Activated CD8-positive, alpha-beta memory T cell treated with anti-CD3 and anti-CD28 coated beads, Interleukin-2, amount 50 U/mL, for 4 hours (primary cell): ENCODE measurements at places on chromosomes 4 and X.

GRCh38 chrX:121308276-121308805 lies 260.9 kb downstream of the GLUD2 start:
- DNase-seq: no peak

DNA sequence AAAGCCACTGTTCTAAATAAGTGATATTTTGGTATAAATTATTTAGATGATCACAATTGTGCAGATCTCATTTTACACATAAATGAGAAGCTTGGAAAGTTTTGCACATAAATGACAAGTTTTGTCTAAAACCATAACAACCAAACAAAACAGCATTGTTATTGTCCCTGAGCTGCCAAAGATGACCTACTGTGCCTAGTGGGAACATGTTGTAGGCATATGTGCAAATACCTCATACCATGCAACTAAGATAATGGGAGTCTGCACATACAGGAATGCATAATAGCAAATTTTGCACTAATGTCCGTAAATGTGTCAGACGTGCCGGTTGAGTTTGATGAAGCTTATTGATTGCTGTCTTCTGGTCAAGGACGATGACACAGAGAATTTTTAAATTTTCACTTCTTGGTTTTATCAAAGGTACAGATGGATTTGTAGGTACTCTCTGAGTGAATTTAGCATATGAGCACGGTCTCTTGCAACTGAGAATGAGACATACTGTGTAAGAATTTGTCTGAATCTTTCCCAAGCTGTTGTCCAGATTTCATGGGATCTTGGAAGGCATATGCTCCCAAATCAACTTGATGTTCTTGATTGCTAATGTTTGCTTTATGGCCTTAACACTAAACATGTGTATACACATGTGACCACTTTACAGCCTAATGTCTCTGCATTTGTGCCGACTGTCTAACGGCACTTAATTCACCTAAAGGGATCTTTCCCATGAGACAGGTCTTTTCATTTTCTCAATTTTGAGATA lies 1133.5 kb downstream of the FAT4 start:
- DNase-seq: no peak

DNA sequence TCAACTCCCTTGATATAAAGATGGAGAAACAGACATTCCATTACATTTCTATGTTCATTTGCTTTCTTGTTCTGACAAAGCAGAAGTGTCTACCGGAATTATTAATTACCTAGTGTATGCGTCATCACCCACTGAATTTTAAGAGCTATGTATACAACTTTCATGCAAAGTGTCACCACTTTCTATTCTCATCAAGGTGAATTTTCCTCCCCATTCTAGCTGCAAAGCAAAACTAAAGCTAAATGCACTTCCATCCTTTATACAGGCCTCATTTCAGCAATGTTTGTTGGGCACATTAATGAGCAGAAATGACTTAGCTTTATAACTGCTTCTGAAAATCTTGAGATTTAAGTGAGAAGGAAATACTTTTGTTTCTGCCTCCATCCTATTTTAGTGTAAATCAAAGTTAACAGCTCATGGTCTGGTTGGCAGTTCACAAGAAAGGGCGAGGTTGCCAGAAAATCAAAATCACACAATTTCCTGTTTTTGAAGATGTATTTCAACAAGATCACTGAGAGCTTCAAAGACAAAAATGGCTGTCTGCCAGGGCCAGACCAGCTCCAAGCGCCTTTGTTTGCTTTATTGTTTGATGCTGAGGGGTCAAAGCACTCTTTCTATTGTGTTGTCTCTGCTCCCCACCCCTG lies 7.2 kb upstream of the FAM9C start:
- DNase-seq: no peak

- no peak for DNase-seq
Observed at GRCh38 chr4:35900286-35901243, 343.7 kb downstream of the ARAP2 start.

DNA sequence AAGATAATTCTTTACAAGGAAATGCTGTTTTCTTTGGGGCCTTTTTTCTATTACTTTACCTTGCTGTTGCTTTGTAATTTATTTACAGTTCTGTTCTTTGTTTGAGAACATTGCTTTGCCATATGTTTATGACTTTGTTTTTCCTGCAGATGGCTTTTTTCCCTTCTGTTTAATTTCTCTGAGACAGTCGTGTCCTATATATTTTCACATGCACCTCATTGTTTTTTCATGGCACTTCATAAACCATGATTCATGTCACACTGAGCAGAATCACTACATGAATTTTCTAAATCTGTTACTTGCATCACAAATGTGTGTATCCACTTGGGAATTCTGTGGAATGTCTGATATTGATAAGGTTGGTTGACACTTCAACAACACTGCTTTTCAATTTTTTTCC lies 33.0 kb upstream of the PNPLA4 start:
- DNase-seq: no peak

DNA sequence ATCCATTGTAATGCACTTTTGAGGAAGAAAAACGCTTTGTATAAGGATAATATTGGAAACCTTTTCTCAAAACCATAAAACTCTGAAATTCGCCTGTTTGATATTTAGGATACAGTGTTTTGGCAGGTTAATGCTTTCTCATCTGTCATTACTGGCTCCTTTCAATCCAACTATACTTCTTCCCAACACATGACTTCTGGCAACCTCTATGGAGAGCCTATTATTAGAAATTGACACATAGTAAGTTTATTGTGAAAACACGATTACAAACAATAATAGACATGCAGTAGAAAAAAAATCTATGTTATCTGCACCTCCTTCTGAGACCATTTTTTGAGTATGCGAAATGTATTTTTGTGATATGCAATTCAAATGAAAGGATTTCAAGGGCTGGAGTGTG lies 4.6 kb upstream of the KLHL34 start:
- DNase-seq: no peak

GRCh38 chr4:20248155-20248558 lies 3.5 kb upstream of the SLIT2 start:
- no peak for DNase-seq

GRCh38 chrX:63458981-63459380 lies 107.8 kb upstream of the SPIN4 start:
- no peak for DNase-seq

GRCh38 chr4:150849016-150849415 lies 166.1 kb downstream of the LRBA start:
- no peak for DNase-seq

GRCh38 chrX:39439906-39440798 lies 638.9 kb downstream of the MID1IP1 start:
- DNase-seq: no peak

GRCh38 chr4:174120446-174121295 lies 162.8 kb downstream of the FBXO8 start:
- DNase-seq: no peak

DNA sequence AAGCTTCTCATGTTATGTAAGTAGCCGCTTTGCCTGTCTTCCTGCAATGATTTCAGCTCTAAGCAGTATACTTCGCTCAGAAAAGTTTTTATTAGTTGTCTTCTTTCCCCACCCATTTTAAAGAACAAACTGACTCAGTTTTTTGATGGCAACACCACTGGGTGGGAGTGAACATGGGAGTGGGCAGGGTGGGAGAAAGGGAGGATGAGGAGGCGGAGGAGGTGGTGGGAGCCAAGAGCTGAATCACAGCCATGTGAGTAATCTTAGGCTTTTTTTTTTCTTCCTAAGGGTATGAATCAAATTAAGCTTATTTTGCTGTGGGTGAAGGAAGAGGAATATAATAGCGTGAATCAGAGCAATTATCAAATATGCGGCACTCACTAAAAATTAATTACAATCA lies 574.3 kb upstream of the DIPK2B start:
- peak; percentile 33 for DNase-seq

DNA sequence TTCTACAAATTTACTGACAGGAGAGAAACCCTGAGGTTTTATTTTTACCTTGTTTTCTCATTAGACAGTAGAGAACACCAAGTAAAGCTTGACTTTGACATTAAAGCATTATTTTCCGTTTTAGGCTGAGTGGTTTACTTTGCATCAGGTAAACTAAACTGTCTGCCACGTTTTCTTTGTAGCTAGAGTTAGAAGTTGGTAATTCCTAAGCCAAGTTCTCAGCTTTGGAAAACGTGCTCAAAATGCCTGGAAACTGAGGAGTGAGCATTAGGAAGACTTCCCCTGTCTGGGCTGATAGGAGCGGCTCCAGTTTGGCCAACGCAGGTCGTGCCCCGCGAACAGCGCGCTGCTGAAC lies 819 bp downstream of the PDLIM3 start:
- DNase-seq: no peak

DNA sequence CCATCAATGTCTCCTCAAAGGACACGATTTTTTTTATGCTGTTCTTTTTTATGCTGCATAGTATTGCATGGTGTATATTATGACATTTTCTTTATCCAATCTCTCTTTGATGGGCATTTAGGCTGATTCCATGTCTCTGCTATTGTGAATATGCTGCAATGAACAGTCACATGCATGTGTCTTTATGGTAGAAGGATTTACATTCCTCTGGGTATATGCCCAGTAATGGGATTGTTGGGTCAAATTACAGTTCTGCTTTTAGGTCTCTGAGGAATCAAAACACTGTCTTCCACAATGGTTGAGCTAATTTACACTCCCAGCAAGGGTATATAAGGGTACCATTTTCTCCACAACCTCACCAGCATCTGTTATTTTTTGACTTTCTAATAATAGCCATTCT lies 113.9 kb downstream of the GRIA3 start:
- DNase-seq: no peak

- no peak for DNase-seq
Observed at GRCh38 chr4:178480881-178481280, 1038.6 kb upstream of the AGA start.

DNA sequence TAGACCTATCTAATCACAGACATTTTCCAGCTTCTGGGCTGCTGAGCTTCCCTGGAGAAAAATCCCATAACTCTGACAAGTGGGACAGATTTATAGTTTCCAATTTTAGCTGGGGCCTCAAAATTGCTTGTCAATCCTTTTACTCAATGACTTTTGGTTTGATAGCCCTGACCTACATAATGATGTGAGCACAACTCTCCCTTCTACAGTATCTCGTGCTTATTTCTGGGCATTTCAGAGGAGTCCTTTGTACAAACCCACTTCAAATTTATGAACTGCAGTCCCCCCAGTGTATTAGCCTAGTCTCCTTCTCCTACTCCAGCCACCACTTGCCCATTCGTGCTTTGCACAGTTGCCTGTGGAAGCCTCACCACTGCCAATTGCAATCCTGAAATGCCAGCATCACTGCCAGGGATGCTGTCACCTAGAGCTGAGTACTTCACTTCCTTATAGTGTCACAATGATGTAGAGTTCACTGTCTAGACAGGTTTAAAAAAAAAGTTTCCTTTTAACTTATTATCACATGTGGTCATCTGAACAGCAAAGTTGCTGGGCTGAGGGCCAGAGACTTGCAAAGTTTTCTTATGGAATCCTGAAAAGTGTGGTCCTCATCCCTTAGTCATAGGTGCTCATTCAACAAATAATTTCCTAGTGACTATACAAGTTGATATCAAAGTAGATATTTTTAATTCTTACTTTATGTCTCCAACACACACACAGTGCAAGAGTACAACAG lies 21.2 kb downstream of the TRAM1L1 start:
- no peak for DNase-seq

- DNase-seq: no peak
Observed at GRCh38 chr4:87498446-87498900, 30.7 kb downstream of the SPARCL1 start.

DNA sequence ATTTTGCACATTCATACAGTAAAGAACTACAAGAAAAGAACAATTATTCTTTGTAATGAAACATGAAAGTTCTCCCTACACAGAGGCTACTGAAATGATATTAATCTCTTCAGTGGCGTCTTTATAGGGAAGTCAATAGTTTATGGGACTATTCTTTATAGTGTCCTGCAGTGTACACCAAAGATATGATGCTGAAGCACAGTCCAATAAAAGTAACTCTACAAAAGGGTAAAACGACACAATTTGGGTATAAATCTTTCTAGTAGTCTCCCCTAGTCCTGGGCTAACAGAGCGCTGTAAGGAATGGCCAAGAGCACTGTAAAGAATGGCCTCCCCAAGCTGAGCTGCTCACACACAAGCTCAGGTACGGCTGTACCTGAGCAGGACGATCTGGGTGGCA lies 101.1 kb upstream of the FUNDC1 start:
- no peak for DNase-seq

GRCh38 chr4:122798101-122798500 lies 28.5 kb upstream of the FGF2 start:
- no peak for DNase-seq

DNA sequence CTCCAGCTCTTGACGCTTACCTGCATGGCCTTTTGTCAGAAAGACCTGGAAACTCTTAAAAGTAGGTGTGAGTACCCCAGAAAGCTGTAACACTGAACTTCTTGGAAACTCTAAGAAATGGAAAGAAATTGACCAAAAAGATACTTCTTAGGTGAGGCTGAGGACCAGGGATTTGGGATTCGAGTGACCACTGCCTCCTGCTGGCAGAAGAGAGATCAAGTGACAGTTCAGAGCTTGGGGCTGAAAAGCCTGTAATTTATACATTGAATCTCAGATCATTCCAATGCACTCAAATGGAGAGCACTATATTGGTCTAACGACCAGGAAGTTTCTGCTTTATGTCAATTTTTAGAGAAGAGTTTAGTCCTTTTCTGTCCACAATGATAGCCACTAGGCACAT lies 204.6 kb downstream of the PDGFRA start:
- no peak for DNase-seq

GRCh38 chrX:57607295-57608187 lies 15.7 kb downstream of the ZXDB start:
- DNase-seq: no peak

GRCh38 chrX:7170898-7171297 lies 22.9 kb upstream of the PUDP start:
- peak; percentile 44 for DNase-seq

DNA sequence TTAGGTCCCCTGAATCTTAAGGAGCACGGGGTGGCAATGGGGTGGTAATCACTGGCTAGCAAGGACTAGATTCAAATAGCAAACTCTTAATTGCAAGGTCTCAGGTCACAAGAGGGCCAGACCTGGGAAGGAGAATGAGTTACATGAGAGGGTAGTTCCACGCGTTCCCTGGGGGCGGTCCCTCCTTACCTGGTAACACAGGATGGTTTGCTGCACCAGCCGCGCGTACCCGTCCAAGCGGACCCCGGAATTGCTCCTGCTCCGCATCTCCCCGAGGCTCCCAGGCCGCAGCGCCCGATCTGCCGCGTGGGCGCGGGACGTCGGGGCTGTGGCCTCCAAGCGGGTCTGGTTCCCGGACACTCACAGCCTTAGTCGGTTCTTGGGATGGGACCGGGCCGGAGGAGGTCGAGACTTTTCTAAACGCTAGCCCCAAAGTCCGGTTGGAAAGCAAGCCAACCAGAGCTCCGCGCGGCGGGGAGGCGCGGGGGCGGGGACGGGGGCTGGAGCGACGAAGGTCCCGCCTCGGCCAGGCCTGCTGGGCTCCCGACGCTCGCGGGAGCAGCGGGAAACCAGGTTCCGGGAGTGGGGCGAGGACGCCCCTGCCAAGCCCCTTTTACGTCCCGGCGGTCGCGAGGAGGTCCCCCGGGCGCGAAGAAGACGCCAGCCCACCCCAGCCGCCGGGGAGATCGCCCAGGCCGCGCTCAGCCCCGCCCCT lies at the start of gene PHKA2:
Gene PHKA2 (minus strand): TSS at position 449 of the 715 bp plus-strand sequence. CDS start 182 bp downstream, at position 267.
- DNase-seq: no peak

- DNase-seq: no peak
Observed at GRCh38 chrX:140866446-140866845, 135.9 kb upstream of the SPANXB1 start.
